ENCODE measurements at places on chromosomes 3 and 15.

- no peak for DNase-seq
- H3K27me3 ChIP-seq, result no peaks in the 10 kb centered on the region
- H3K27ac ChIP-seq, result no peak overlapping the region
- H3K4me1 ChIP-seq, result no peaks in the 10 kb centered on the region
- no peaks in the 10 kb centered on the region for H3K36me3 ChIP-seq
These were observed 111.4 kb downstream of the IQCH start for GRCh38 chr15:67365994-67366393.

- DNase-seq, result no peak
- no peak overlapping the region for H3K27ac ChIP-seq
- no peaks in the 10 kb centered on the region for H3K36me3 ChIP-seq
- H3K4me1 ChIP-seq, result no peaks in the 10 kb centered on the region
- H3K27me3 ChIP-seq, result no peaks in the 10 kb centered on the region
- no peak overlapping the region for H3K4me3 ChIP-seq
These were observed 896.9 kb downstream of the IGSF11 start for GRCh38 chr3:118137778-118138177.

GRCh38 chr3:156761713-156762451 is 64.3 kb upstream of the LEKR1 start:
- H3K27ac ChIP-seq, result no peak overlapping the region
- H3K4me1 ChIP-seq, result no peaks in the 10 kb centered on the region
- no peak overlapping the region for H3K4me3 ChIP-seq
- no peaks in the 10 kb centered on the region for H3K36me3 ChIP-seq
- no peaks in the 10 kb centered on the region for H3K27me3 ChIP-seq

- no peaks in the 10 kb centered on the region for H3K27me3 ChIP-seq
- H3K36me3 ChIP-seq, result no peaks in the 10 kb centered on the region
- no peaks in the 10 kb centered on the region for H3K4me1 ChIP-seq
- no peak for DNase-seq
- no peak overlapping the region for H3K4me3 ChIP-seq
These were observed 15.6 kb downstream of the SMAD3 start for GRCh38 chr15:67080900-67081431.

- H3K4me3 ChIP-seq, result no peak overlapping the region
- no peaks in the 10 kb centered on the region for H3K4me1 ChIP-seq
- no peaks in the 10 kb centered on the region for H3K36me3 ChIP-seq
- no peaks in the 10 kb centered on the region for H3K27me3 ChIP-seq
These were observed 731.4 kb downstream of the PLOD2 start for GRCh38 chr3:145429546-145429945.

GRCh38 chr3:128346562-128346961 is 120.1 kb downstream of the DNAJB8 start:
- peaks cover 7% of the 10 kb centered on the region for H3K36me3 ChIP-seq
- H3K27me3 ChIP-seq, result no peaks in the 10 kb centered on the region
- no peak overlapping the region for H3K4me3 ChIP-seq
- no peaks in the 10 kb centered on the region for H3K4me1 ChIP-seq

All from Peyer's patch (tissue), 4 donors.